Activated T-cell treated with anti-CD3 and anti-CD28 coated beads for 24 hours (primary cell): ENCODE measurements at places on chromosomes 16 and 17.
A peak's percentile ranks its signal among the peaks of the same experiment; 100 is the strongest.

DNA sequence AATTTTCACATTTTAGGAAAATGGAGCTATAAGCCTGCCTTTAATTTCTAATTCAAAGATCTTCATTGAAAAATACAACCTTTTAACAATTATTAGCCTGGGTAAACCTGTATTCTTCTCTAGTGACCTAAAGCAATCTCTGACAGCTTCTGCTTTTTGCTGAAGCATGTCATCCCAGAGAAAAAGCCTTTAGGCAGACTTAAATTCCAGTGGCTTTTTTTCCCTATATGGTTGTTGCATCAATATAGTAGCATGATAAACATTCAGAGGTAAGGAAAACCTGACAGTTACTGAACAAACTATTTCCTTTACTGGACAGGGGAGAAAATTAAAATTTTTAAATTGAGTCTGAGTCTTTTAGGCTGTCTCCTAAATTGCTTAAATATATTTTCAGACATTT is 7.8 kb upstream of the EVI2A start:
- no peak for DNase-seq

DNA sequence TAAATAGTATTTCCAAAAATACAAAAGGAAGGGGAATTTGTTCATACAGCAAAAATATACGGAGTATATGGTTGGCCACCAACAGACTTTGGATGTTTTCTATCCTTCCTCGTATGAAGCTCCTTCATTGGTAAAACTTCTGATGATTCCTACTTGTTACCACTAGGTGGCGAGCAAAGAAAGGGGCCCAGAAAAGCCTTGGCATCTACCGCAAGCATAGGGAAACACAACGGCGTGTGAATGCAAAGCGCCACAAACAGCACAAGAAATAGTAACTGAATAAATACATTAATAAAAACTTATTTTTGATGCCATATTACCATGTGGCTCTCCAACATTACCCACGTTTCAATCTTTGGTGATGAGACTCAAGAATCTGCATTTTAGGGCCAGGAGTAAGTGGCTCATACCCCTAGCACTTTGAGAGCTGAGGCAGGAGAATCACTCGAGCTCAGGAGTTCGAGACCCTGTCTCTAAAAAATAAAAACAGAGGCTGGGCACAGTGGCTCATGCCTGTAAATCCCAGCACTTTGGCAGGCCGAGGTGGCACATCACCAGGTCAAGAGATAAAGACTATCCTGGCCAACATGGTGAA is 34.5 kb downstream of the YWHAE start:
- DNase-seq, result peak; percentile 43

GRCh38 chr17:53662608-53663007 is 160.1 kb upstream of the KIF2B start:
- DNase-seq, result no peak

GRCh38 chr16:19400711-19401110 is 17.0 kb upstream of the TMC5 start:
- DNase-seq, result no peak

- no peak for DNase-seq
These were observed 328.1 kb downstream of the C16orf95 start for GRCh38 chr16:86988920-86989696.

- DNase-seq, result no peak
These were observed 197.5 kb downstream of the CYLD start for GRCh38 chr16:50939356-50939755.

DNA sequence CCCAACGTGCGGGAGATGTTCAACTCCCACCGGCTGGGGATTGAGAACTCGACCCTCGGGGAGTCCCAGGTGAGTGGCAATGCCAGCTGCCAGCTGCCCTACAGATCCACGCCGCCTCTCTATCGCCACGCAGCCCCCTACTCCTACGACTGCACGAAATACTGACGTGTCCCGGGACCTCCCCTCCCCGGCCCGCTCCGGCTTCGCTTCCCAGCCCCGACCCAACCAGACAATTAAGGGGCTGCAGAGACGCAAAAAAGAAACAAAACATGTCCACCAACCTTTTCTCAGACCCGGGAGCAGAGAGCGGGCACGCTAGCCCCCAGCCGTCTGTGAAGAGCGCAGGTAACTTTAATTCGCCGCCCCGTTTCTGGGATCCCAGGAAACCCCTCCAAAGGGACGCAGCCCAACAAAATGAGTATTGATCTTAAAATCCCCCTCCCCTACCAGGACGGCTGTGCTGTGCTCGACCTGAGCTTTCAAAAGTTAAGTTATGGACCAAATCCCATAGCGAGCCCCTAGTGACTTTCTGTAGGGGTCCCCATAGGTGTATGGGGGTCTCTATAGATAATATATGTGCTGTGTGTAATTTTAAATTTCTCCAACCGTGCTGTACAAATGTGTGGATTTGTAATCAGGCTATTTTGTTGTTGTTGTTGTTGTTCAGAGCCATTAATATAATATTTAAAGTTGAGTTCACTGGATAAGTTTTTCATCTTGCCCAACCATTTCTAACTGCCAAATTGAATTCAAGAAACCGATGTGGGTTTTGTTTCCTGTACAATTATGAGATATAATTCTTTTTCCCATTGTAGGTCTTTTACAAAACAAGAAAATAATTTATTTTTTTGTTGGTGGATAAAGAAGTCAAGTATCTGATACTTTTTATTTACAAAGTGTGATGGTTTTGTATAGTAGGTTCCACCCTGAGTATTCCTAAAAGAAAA is 2.3 kb downstream of the FOXC2 start:
- no peak for DNase-seq
